T-helper 9 cell (primary cell): ENCODE measurements at places on chromosomes 11 and 22.

DNA sequence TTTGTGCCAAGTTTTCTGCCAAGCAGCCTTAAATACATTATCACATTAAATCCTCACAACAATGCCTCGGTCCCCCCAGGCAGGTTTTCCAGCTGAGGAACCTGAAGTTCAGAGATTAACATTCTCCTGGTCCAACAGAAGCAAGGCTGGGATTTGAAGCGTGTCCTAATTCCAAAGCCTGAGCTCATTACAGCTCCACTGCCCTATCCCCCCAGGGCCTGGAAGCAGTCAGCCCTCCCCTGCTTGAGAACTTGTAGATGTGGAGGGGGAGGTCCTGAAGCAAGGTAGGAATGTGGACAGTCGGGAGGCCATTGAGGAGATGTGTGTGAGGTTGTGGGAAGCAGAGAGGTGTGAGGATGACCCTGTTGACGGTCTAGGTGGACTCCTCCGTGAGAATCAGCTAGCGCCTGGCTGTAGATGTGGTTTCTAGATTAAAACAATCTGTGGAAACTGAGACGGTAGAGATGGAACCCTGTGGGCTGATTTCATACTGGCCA, 8.1 kb downstream of the GRAMD1B start:
- no peak for DNase-seq

GRCh38 chr11:33687733-33688479, 12.7 kb downstream of the C11orf91 start:
- DNase-seq, result no peak

- no peak for DNase-seq
Measured at GRCh38 chr11:129075757-129076156, 116.4 kb downstream of the ARHGAP32 start.

- no peak for DNase-seq
Measured at GRCh38 chr11:47383071-47383470, 4.7 kb upstream of the SPI1 start.

- no peak for DNase-seq
Measured at GRCh38 chr11:116553482-116553881, 219.3 kb downstream of the BUD13 start.
